Foreskin melanocyte (primary cell): ENCODE measurements at places on chromosomes 4 and X.
A peak's percentile ranks its signal among the peaks of the same experiment; 100 is the strongest.

GRCh38 chr4:55442541-55442940 lies 46.8 kb downstream of the TMEM165 start:
- peak; percentile 58 for DNase-seq

- no peak for DNase-seq
Measured at GRCh38 chr4:102717448-102718092, 43.2 kb downstream of the MANBA start.

GRCh38 chrX:134688031-134688823 lies 30.0 kb upstream of the PLAC1 start:
- no peak for DNase-seq

DNA sequence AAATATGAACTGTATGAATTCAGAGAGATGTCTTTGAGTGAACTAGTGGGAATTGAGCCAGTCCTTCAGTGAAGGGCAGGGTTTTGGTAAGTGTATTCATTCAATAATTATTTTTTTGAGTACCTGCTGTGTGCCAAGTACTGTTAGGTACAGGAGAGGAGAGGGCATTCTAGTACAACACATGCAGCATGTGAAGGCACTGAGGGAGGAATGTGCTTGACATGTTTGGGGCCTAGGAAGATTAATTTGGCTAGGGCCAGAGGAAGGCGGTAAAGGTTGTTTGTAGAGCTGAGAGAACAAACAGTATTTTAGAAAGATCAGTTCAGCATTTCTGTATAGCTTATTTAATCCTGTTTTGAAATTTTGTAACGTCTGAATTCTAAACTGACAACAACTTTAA lies 27.8 kb downstream of the APOOL start:
- no peak for DNase-seq

GRCh38 chrX:54715621-54716020 lies 82.4 kb downstream of the ITIH6 start:
- DNase-seq: no peak

- no peak for DNase-seq
Measured at GRCh38 chr4:94558392-94558904, 106.7 kb downstream of the PDLIM5 start.

DNA sequence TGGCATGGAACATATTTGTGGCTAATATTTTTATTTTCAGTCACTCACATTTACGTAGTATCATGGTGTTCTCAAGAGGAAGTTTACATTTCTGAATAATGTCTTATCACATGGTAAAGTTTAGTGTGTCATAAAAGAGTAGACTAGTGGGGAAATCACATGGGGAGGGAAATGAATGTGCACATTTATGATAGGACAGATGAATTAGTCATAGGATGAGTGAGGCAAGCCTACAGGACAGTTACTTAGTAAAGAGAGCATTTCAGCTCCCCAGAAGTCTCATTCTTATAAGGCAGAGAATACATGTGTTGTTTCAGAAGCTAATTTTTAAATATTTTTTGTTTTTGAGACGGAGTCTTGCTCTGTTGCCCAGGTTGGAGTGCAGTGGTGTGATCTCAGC lies 6.2 kb downstream of the GK start:
- peak; percentile 93 for DNase-seq

DNA sequence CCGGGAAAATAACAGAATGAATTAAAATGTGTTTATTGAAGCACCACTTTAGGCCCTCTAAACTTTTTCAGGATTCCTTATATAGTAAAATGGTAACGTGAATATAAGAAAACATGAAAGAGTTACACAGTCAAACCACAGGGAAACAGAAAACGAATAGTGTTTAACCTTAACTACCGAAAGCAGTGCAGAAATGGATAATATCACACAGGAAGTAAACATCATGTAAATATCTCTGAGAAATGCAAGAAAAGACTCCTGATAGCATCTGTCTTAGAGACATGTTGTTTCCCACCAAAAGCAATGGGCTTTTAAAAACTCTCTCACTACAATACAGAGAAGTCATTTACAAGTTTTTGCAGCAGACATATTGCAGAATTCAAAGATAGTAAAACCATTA lies 323.9 kb upstream of the CXXC4 start:
- DNase-seq: no peak

DNA sequence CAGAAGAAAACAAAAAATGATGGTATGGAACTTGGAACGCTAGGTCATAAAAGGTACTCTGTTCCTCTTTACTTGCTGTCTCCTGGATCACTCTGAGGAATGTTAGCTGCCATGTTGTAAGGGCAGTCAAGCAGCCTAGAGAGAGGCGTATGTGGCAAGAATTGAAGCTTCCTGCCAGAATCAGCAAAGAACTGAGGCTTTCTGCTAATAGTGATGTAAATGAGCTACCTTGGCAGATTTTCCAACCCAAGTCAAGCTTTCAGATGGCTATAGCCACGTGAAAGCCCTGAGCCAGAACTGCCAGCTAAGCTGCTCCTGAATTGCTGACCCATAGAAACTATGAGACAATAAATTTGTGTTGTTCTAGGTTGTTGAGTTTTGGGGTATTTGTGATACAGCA lies 38.7 kb downstream of the AASDH start:
- DNase-seq: no peak

DNA sequence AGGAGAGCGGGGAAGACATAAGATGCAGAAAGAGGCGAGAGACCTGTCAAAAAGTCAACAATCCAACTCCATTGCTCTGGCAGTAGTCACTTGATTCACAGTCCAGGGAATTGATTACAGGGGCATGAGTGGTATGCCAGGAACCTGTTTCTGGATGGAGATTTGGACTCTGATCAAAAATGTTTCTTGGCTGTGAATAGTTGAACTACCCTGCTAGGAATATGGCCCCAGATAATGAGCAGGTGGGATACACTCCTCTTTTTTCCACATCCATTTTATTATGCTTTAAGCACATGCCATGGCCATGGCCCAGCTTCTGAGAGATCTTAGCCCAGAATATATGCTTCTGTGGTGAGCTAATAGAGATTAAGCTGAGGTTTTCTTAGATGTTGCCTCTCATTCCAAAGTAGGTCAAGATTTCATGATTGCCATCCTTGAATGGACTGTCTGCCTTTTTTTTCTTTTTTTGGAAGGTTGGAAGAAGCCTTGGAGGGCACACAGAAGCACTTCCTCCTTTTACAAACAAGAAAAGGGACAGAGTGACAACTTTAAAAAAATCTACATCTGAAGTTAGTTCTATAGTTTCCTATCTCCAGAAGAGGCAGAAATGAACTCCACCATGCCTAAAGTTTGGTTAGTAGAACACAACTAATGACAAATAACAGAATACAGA lies 121.9 kb downstream of the KIT start:
- DNase-seq: no peak

- no peak for DNase-seq
Measured at GRCh38 chr4:161892951-161893350, 270.8 kb downstream of the FSTL5 start.

DNA sequence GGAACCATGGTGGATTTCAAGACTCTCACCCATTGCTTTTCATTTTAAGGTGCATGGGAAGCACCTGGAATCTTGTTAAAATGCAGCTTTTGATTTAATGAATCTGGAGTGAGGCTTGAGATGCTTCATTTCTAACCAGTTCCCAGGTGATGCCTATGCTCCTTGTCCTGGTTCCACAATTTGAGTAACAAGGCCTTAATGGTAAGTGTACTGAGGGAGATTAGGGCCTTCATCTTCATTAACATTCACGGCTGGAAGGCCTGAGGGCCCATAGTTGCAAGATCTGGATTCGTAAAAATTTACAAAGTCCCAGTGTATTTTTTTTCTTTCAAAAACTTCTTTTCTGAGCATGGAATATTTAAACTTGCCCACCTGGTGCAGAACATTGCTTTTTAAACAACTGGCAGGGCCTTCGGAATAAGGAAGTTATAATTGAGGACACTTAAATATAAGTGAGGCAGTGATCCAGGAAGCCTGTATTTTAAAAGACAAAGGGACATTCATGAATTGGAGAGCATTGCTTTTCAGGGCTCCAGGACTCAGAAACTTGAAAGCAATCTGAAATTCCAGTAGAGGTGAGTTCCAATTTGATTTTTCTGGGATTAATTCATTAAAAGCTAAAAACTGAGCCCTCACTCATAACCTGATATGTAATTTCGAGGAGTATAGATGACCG lies 77.8 kb downstream of the NPNT start:
- DNase-seq: no peak

DNA sequence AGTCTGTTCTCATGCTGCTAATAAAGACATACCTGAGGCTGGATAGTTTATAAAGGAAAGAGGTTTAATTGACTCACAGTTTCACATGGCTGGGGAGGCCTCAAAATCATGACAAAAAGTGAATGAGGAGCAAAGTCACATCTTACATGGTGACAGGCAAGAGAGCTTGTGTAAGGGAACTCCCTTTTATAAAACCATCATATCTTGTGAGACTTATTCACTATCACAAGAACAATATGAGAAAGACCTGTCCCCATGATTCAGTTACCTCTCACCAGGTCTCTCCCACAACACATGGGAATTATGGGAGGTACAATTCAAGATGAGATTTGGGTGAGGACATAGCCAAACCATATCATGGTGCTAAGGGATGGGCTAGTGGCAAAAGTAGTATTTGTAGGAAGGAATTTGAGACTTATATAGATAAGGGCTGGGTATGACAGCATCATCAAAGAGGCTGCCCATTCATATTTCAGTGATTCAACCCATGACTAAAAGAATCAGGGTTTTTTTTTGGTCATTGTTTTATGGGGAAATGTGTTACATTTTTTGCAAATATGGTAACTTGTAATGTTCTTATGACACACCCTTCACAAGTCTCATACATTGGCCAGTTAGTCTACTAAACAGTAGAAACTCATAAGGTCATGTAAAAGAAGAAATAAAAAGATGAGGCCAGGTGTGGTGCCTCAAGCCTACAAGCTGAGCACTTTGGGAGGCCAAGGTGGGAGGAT lies 34.7 kb downstream of the NUP62CL start:
- no peak for DNase-seq

DNA sequence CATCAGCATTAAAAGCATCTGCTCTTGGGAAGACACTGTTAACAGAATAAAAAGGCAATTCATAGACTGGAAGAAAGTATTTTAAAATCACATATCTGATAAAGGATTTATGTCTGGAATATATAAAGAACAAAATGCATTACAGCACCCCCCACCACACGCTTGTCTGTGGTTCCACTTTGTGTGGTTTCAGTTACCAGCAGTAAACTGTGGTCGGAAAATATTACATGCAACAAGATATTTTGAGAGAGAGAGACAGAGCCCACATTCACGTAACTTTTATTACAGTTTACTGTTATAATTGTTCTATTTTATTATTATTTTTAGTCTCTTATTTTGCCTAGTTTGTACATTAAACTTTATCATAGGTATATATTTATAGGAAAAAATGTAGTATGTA lies 21.2 kb upstream of the PDE6B start:
- DNase-seq: no peak

- no peak for DNase-seq
Measured at GRCh38 chr4:120081726-120082125, 15.1 kb upstream of the MAD2L1 start.

DNA sequence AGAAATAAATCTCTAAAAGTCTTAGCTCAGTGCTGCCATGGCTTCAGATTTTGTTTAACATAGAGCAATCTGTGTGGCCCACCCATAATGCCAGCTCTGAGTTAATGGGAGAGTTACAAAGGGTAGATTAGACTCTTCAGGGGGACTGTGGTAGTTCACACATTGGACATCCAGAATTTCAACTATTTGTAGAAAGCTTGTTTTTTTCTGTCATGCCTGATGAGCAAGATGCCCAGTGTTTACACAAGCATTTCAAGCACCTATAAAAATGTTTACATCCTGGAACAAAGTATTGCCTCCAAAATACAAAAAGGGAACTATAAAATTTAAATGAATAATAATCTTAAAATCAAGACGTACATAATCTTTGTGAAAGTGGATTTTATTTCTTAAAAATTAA lies 43.0 kb upstream of the FAM9A start:
- no peak for DNase-seq

- DNase-seq: peak; percentile 28
Measured at GRCh38 chr4:11497212-11497806, 68.6 kb upstream of the HS3ST1 start.

GRCh38 chrX:68894142-68894512 lies 65.3 kb downstream of the EFNB1 start:
- DNase-seq: no peak
